ENCODE measurements at places on chromosomes 11 and 22. TPM values are rescaled to one million over a fixed set of nuclear protein-coding genes. Genes with fewer than 3 reads are reported as not detected.

- DNase-seq = no peak
- H3K4me3 ChIP-seq = no peak overlapping the region
- H3K36me3 ChIP-seq = no peaks in the 10 kb centered on the region
- no peaks in the 10 kb centered on the region for H3K27me3 ChIP-seq
- no peak overlapping the region for H3K27ac ChIP-seq
- H3K4me1 ChIP-seq = no peaks in the 10 kb centered on the region
Observed at GRCh38 chr11:117279711-117280376, 11.3 kb upstream of the BACE1-AS start.

Gene CRYAB
- polyA plus RNA-seq = not detected

DNA sequence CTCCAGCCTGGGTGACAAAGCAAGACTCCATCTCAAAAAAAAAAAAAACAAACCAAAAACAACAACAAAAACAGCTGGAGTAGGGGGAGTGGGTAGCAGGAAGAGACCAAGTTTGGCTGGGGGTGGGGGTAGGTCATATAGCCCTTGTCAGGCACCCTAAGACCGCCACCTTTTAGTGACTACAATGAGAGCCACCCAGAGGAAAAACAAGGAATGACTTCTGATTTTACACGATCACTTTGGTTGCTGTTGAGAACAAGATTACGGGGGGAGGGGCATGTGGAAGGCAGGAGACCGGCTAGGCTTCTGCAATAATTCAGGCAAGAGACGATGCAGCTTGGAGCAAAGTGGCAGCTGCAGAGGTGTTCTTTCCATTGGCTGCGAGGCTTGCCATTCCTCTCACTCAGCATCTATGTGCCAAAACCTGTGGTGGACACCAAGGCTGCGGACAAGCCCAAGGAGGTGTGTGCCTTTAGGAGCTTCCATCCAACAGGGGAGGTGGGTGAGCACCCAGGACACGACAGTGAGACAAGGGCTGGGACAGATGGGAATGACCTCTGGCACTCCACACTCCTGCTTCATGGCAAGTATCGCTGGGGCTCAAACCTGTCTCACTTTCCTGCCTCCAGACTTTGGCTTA, 1.7 kb downstream of the RPS19BP1 start:
- no peaks in the 10 kb centered on the region for H3K36me3 ChIP-seq
- H3K4me1 ChIP-seq = peaks cover 73% of the 10 kb centered on the region
- H3K27me3 ChIP-seq = no peaks in the 10 kb centered on the region
- H3K27ac ChIP-seq = no peak overlapping the region
- peak; percentile 56 for DNase-seq

DNA sequence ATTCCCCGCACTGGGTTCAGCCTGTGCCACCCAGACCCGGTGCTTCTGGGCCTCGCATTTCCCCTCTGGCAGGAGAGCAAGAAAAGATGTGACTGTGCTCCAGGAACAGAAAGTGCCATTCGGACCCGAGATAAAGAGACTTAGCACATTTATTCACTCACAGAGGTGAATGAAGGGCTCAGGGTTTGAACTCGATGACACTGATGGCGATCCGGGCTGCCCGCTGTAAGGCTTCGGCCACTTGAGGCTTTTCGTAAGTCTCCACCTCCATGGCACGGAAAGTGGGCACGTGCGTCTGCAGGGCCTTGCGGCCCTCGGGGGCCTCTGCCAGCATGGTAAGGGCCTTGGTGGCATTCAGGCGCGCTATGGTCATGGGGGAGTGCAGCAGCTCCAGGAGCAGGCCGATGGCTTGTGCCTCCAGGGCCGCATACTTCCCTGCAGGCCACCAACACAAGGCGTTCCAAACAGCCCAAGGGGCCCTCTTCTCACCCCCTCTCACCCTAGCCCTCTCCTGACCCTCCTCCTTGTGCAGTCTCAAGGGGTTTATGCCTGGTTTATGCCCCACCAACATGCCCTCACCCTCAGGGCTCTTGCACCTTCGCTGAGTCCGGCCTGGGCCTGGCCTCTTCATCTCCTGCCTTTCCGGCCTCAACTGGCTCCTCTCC, 10.9 kb upstream of the GNAZ start:
- peaks cover 12% of the 10 kb centered on the region for H3K4me1 ChIP-seq
- H3K36me3 ChIP-seq = no peaks in the 10 kb centered on the region
- no peaks in the 10 kb centered on the region for H3K27me3 ChIP-seq
- no peak overlapping the region for H3K27ac ChIP-seq

DNA sequence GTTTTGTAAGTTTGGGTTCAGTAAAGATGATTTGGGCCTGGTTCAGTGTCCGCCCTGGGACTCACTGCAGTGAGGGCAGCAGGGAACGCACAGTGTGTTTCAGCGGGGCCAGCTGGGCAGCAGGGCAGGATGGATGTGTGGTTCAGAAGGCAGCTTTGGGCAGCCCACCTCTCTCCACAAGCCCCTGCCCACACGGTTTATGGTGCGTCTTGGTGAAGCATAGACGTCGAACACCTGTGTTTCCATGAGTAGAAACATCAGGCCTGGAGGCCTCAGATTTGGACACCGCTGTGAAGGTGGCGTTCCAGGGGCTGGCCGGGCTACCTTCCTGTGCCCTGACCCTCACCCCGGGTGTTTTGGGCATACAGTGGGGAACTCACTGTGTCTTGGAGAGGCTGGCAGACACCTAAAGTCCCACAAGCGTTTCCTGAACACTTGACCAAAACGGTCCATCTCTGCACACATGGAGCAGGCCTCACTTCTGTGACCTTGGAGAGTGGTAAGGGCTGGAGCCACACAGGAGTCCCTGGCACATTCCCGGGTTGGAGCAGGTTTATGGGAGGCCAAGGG, 59.0 kb downstream of the ST14 start:
- H3K4me1 ChIP-seq = no peaks in the 10 kb centered on the region
- no peak overlapping the region for H3K4me3 ChIP-seq
- H3K36me3 ChIP-seq = no peaks in the 10 kb centered on the region
- H3K27me3 ChIP-seq = no peaks in the 10 kb centered on the region
- H3K27ac ChIP-seq = no peak overlapping the region
- no peak for DNase-seq

Gene TXN2
- polyA plus RNA-seq = 54.6 TPM

DNA sequence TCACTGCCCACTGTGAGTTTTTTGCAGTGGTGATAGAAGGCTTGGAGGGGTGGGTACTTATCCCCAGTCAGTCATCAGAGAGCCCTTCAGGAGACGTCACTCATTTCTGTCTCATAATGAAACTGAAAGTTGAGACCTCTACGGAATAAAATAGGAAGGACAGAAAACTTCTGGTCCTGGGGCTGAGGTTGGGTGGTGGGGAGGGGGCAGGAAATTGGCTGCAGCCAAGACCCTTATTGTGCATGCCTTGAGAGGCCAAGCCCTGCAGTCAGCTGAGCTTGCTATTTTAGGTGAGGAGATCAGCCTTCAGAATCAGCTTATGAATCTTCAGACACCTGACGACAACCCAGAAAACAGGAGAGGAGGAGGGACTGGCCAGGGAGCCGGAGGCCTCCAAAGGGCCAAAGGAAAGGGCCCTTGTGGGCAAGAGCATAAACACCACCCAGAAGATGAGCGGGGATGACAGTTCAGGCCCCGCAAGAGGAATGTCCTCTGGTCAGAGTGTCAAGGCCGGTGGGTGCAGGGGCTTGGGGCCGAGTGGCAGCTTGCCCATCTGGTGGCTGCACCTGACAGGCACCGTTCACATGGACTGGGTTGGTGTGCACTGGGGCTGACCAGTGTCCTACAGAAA, 17.9 kb upstream of the ADA2 start:
- no peaks in the 10 kb centered on the region for H3K36me3 ChIP-seq
- DNase-seq = peak; percentile 73
- H3K4me3 ChIP-seq = peak overlapping the region; percentile 36
- peaks cover 12% of the 10 kb centered on the region for H3K4me1 ChIP-seq

- no peak overlapping the region for H3K27ac ChIP-seq
- H3K36me3 ChIP-seq = no peaks in the 10 kb centered on the region
- DNase-seq = no peak
- peaks cover 11% of the 10 kb centered on the region for H3K4me1 ChIP-seq
Observed at GRCh38 chr11:130449310-130449990, 1.0 kb downstream of the ADAMTS15 start.

- peaks cover 14% of the 10 kb centered on the region for H3K4me1 ChIP-seq
- no peak for DNase-seq
- no peak overlapping the region for H3K27ac ChIP-seq
- H3K36me3 ChIP-seq = peaks cover 46% of the 10 kb centered on the region
Observed at GRCh38 chr11:47361419-47361818, 8.9 kb upstream of the MYBPC3 start.

Gene RFPL1
- not detected for polyA plus RNA-seq

GRCh38 chr11:13917904-13918303, 44.6 kb upstream of the SPON1 start:
- no peak overlapping the region for H3K27ac ChIP-seq
- H3K36me3 ChIP-seq = no peaks in the 10 kb centered on the region
- no peaks in the 10 kb centered on the region for H3K27me3 ChIP-seq
- peaks cover 6% of the 10 kb centered on the region for H3K4me1 ChIP-seq
- no peak overlapping the region for H3K4me3 ChIP-seq

GRCh38 chr11:7533199-7534041, 19.6 kb downstream of the PPFIBP2 start:
- peaks cover 32% of the 10 kb centered on the region for H3K4me1 ChIP-seq
- peak overlapping the region; percentile 48 for H3K27ac ChIP-seq
- H3K36me3 ChIP-seq = no peaks in the 10 kb centered on the region

GRCh38 chr11:118321386-118322082, 17.0 kb downstream of the CD3E start:
- DNase-seq = peak; percentile 42
- no peaks in the 10 kb centered on the region for H3K36me3 ChIP-seq
- peak overlapping the region; percentile 50 for H3K27ac ChIP-seq
- no peak overlapping the region for H3K4me3 ChIP-seq

Gene TYR
- polyA plus RNA-seq = not detected

DNA sequence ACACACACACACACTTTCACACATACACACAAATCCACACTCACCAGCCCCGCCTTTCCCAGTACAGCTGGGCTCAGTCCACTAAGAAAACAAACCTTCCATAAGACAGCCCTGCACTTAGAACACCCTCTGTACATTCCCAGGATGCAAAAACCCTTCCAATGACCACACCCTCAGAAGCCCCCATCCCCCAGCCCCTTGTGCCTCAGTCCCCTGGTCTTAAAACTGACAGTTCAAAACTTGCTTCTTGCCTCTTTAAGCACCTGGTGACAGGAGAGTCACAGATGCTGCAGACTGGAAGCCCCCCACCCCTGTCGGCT, 23.0 kb downstream of the APLNR start:
- H3K27me3 ChIP-seq = no peaks in the 10 kb centered on the region
- H3K27ac ChIP-seq = no peak overlapping the region
- H3K36me3 ChIP-seq = no peaks in the 10 kb centered on the region

DNA sequence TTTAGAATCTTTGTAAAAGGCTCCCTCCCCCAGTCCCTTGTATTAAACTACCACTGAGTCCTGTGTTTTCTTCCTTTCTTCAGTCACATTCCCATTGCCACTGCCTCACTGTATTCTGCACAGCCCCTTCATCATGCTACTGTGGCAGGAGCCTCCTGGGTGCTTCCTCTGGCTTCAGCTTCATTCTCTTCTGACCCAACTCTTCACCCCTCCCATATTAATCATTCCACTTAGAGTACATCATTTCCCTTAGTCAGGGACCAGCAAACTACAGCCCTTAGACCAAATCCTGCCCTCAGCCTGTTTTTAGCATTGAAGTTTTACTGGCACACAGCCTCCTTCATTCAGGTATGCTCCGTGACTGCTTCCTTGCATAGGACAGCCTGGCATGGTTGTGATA, 127.7 kb upstream of the MTNR1B start:
- H3K27me3 ChIP-seq = no peaks in the 10 kb centered on the region
- no peaks in the 10 kb centered on the region for H3K36me3 ChIP-seq
- no peak overlapping the region for H3K4me3 ChIP-seq
- H3K4me1 ChIP-seq = no peaks in the 10 kb centered on the region
- no peak overlapping the region for H3K27ac ChIP-seq

DNA sequence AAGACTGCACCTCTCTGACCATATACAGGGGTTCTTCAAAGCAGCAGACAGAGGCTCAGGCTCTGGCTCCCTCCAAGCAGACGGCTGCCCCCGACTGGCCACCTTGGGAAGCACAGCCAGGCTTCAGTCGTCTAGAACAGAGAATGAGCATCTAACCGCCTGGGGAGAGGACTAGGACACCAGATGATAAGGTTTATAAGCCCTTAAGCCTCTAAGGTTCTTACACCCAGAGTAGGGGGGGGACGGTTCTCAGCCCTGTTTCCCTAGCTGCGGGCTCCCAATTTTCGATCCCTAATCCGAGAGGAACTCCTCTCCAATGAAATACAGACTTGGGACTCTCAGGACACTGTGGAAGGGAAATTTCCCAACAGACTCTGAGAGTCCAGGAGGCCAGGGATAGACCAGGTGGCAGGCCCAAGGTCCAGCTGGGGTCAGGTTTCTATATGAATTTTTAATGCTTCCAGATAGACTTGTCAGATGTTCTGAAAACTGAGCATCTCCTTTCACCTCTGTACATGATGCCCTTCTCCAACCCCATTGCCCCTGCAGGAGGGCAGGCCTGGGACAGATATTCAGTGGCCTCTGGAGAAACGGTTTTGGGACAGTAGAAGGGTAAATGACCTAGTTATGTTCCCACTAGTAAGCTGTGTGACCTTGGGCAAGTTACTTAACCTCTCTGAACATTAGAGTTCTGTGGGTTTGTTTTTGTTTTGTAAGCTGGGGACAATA, 20.2 kb downstream of the RTN4RL2 start:
- no peaks in the 10 kb centered on the region for H3K36me3 ChIP-seq
- DNase-seq = peak; percentile 52
- peaks cover 53% of the 10 kb centered on the region for H3K4me1 ChIP-seq
- no peak overlapping the region for H3K27ac ChIP-seq
- H3K27me3 ChIP-seq = peaks cover 22% of the 10 kb centered on the region
- H3K4me3 ChIP-seq = no peak overlapping the region

DNA sequence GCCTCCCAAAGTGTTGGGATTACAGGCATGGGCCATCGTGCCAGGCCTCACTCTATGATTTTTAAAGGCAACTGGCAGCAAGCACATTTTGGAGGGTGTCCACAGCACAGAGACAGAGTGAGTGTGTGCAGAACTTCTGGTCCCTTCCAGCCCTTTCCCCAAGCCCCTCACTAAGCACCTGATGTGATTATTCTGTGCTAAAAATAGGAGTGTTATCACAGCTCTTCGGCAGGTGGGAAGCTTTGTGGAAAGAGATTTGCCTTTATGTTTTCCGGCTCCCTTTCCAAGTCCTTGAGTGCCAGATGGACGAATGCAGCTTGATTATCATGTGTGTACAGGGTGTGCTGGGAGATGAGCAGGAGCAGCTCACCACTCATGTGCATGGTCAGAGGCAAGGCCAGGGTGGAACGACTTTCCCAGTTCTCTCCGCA, 310.8 kb downstream of the DDX10 start:
- no peak overlapping the region for H3K27ac ChIP-seq
- no peak for DNase-seq
- no peaks in the 10 kb centered on the region for H3K4me1 ChIP-seq
- H3K4me3 ChIP-seq = no peak overlapping the region

- no peaks in the 10 kb centered on the region for H3K36me3 ChIP-seq
- no peak overlapping the region for H3K4me3 ChIP-seq
- H3K27me3 ChIP-seq = no peaks in the 10 kb centered on the region
- no peaks in the 10 kb centered on the region for H3K4me1 ChIP-seq
- no peak for DNase-seq
Observed at GRCh38 chr11:32566517-32566916, 17.1 kb upstream of the EIF3M start.

Data from B cell (primary cell).